ENCODE measurements at places on chromosomes 11 and 22.

DNA sequence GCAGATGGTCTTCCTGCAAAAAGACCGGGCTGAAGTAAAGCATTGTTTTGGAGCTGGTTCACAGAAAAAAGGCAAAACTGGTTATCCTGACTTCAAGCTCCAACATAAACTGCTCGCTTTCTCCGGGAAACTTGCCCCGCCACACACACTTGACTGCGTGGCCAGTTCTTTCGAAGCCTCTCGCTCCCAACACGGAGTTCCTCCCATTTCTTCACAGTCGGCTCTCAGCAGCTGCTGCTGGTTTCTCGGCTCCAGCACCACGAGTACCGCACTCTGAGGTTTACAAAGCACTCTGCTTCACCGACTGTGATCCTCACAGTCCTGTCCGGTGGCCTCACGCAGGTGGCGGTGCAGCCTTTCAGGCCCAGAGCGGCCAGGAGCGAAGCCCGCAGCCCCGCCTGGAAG is 264 bp downstream of the CHEK1 start:
- no peak for DNase-seq

- no peak for DNase-seq
Measured at GRCh38 chr11:2989551-2989950, 2.6 kb downstream of the NAP1L4 start.

GRCh38 chr11:86891036-86891435 is 64.2 kb downstream of the FZD4 start:
- DNase-seq = no peak

DNA sequence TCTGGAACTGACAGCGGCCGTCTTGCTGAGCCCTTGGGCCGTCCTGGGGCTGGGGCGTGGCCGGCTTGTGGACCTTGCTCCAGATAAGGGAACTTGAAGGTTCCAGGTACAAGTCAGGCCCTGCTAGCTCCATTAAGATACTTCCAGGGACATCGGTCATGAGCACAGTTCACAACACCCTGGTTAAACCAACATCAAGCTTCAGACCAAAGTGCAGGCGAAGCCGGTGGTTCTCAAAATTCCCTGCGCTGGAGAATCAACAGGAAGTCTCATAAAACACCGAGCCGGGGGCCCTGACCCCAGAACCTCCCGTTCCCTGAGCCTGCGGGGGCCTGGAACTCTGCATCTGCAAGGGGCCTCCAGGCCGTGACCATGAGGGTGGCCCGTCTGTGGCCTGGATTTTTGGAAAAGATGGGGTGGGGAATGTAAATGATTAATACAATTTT is 1043.8 kb downstream of the BRD1 start:
- no peak for DNase-seq

DNA sequence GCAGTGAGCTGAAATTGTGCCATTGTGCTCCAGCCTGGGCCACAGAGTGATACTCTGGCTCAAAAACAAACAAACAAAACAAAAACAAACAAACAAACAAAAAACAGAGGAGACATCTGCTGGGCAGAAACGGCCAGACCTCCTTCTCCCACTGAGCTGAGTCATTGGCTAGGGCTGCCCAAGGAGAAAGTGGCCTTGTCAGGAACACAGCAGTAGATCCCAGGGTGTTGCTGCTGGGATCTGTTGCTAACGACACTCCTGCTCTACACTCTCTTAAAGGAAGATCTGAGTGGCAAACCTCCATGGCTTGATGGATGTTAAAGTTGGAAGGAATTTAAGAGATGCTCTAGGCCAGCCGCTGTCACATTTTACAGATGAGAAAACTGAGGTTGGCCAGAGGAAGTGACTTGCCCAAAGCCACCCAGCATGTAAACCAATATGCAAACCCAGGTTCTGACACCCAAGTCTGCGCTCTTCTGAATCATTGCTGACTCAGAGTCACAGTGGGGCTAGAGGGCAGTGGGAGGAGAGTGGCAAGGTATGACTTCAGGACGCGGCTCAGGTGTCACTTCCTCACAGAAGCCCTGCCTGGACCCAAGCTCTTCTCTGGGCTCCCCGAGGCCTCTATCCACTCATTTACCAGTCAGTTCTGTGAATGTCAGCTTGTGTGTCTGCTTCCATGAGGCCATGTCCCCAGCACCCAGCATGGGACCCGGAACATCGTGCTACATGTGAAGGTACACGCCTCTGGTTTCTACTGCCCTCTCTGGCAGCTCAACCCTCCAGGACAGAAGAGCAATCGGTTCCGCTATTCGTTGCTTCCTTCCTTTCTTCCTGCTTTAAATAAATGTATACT is 11.3 kb upstream of the GDPD5 start:
- peak; percentile 53 for DNase-seq

GRCh38 chr11:111735262-111736116 is 30.7 kb downstream of the PPP2R1B start:
- DNase-seq = no peak

Measured in NB4 (cell line).